Activated naive CD8-positive, alpha-beta T cell treated with anti-CD3 and anti-CD28 coated beads, Interleukin-2, amount 50 U/mL, for 16 hours (primary cell): ENCODE measurements at places on chromosomes 5 and 9.

- DNase-seq = no peak
These were observed 887 bp upstream of the PDE8B start for GRCh38 chr5:77209495-77210090.

DNA sequence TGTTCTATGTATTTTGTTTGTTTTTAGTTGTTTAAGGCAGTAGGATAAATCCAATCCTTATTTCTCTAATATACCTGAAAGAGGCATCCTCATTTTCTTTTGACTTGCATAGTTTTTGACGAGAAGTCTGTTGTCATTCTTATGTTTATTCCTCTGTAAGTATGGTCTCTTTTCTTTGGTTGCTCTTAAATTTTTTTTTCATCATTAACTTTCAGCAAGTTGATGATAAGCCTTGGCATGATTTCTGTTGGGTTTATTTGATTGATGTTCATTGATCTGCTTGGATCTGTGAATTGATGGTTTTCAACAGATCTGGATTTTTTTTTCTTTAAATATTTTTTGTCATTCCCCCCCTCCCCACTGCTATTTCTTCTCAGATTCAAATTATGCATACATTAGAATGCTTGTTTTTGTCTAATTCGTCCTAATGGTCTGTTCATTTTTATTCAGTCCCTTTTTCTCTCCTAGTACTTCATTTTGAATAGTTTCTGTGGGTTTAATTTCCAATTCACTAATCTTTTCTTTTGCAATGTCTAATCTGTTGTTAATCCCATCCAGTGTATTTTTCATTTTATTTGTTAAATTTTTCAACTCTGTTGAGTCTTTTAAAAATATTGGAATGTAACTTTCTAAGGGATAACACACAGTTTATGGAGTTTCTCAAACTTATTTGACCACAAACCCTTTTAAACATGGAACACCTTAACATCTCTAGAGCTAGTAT is 495.9 kb downstream of the CSNK1G3 start:
- DNase-seq = no peak

GRCh38 chr5:72194846-72195245 is 87.6 kb downstream of the MAP1B start:
- DNase-seq = no peak

- no peak for DNase-seq
These were observed 37.0 kb downstream of the SYK start for GRCh38 chr9:90838581-90839154.

DNA sequence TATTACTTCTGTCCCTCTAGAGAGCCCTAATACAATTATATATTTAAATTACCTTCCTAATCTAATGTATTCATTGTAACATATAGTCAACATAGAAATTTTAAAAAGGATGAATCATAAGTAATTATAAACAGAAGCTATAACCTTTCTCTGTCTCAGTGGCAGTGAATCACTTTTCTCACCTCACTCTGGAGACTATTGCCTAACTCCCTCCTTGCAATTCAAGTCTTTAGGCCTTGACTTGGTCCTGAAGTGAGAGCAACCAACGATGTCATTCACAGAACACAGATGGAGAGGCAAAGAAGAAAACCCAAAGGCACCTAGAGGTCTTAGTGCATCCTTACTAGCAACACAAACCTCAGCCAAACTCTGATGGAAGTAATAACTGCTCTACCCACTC is 133.3 kb upstream of the DPYSL3 start:
- DNase-seq = no peak

DNA sequence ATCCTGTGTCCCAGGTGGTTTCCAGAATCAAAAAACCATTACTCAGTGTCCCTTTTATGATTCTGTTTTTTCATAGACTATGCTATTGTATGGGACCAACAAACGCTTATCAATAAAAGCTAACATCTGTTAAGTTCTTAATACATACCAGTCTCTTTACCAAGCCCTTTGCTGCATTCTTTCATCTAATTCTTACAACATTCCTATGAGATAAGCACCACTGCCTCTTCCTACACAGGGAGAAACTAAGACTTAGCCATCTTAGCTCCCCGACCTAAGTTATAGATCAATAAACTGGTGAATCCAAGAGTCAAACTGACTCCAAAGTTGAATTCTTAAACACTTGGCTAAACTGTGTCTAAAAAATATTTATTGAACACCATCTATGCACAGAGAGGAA is 26.6 kb downstream of the DRD1 start:
- DNase-seq = no peak
